Cortex of kidney (tissue), 1 donor: ENCODE measurements at places on chromosomes 16 and 17.

- no peak for DNase-seq
Measured at GRCh38 chr16:27238591-27238990, 30.0 kb downstream of the NSMCE1 start.

GRCh38 chr17:15882058-15882720 lies 62.7 kb upstream of the ADORA2B start:
- no peak for DNase-seq

- no peak for DNase-seq
Measured at GRCh38 chr16:17607075-17607509, 136.3 kb upstream of the XYLT1 start.

DNA sequence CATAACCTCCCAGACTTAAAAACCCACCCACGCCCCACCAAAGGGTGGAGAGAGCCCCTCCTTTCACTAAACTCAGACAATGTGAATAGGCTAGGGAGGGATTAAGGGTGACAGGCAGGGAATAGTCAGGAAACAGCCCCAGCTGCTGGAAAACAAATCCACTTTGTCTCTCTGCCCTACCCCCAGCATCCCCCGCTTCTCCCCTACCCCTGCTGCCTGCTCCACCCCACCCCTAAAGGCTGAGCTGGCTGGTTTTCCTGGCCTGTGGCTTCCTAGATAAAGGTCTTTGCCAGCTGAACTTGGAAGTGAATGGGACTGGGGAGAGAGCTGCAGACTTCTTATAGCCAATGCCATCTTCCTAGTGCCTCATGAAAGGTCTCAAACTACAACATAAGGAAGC lies 15.0 kb downstream of the CAVIN1 start:
- no peak for DNase-seq

- DNase-seq = no peak
Measured at GRCh38 chr16:78748220-78748929, 648.9 kb downstream of the WWOX start.

DNA sequence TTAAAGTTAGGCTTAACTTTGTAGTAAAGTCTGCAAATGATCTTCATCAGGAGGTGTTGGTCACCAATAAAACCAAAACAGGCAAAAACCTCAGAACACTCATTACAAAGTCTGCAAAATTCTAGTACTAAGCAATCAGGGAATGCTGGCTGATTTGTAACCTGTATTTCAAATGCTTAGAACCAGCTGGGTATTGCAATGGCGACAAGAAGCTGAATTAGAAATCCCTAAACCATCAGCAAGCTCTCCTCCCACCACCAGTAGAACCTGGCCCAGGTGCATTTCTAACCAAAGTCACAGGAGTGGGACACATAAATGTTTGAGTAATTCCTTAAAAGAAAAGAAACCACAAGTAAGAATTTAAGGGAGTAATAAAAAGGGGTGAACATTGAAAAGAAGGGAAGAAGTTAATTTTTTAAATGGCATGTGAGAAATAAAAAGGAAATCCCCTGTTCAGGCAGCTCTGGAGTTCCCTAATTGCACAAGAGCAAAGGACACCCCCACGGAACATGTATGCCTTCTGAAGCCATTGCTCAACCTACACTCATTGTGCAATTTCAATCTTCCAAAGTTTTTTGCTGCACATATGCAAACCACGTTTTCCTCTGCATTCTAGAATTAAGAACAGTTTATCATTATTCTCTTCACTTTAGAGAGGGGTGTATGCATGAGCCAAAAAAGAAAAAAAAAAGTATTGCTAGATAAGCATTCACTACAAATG lies 102.9 kb downstream of the HIC1 start:
- no peak for DNase-seq

- no peak for DNase-seq
Measured at GRCh38 chr16:50354629-50355456, 13.9 kb downstream of the BRD7 start.

DNA sequence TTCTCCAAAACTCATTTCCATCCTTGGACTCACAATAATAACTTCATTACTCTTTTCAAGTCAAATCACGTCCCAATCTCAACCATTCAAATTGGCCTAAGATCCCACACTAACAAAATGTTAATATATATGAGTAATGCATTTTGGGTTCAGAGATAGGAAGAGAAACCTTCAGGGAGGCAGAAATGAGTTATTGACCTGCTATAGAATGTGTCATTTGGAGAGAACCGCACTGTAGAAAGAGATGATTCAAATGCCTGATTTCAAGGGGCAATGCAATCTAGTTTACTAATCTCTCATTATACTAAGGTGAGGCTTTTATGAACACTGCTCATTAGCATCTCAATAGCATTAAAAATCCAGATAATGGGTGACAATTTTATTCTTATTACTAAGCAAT lies 1595.0 kb upstream of the GOT2 start:
- no peak for DNase-seq

DNA sequence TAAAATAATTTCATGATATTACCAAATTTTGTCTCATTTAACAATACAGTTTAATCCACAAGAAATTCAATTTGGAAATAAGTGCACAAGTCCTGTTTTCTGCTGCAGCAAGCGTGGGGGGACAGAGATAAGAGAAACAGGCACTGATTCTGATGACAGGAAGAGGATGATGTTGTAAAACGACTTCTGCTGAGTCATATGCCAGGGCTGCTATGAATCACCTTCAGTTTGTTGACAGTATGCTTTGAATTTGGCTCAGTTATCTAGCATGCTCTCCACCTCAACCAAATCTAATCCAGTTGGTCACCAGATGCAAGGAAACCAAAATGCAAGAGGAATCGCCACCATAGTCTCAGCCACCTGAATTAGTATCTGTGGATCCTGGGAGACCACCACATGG lies 244.1 kb upstream of the MON1B start:
- no peak for DNase-seq

GRCh38 chr17:12641084-12641483 lies 24.6 kb upstream of the MYOCD start:
- DNase-seq = no peak

DNA sequence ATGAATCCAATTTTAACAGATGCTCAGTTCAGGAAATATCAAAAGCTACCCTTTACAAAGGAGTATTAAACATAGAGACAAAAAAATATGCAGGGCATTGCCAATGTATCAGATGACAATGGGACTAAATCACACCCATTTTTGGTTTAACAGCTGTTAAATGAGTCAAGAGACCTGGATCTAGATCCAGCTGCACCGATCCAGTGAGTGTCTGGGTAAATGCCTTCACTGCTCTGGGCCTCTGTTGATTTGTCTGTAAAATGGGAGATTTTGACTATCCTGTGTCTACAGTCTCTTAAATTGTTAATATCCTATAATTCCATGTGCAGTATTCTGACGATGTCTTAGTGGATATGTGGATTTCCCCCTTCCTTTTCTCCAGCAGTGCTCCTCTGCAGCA lies 16.4 kb downstream of the KRT23 start:
- DNase-seq = no peak
